Stimulated activated CD4-positive, alpha-beta T cell treated with anti-CD3 and anti-CD28 coated beads, Interleukin-1b, Interleukin-23, amount 100 ng/mL, for 1 hour (primary cell): ENCODE measurements at places on chromosomes 3 and 15.

GRCh38 chr3:148315756-148316155 lies 381.9 kb upstream of the AGTR1 start:
- DNase-seq: no peak

DNA sequence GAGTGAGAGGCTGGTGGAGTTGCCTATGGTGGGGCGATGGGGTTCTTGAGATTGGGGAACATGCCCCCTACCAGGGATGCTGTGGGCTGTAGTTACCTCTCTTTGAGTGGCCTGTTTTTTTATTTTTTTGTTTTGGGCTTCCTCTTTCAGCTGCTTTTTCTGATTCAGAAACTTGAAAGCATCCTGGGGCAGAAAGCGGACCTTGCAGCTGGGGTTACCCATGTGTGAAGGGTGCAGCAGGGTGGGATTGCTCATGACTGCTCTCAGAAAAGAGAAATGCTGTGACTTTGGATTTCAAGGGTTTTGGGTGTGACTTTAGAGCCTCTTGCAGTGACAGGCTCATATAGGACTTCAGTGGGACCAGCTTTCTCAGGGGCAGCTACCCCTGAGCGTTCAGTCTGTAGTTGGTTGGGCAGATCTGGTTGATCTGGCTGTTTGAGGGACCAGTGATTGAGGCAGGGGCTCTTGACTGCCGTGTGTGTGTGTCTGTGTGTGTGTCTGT lies 1.8 kb downstream of the LIMD1 start:
- DNase-seq: no peak

DNA sequence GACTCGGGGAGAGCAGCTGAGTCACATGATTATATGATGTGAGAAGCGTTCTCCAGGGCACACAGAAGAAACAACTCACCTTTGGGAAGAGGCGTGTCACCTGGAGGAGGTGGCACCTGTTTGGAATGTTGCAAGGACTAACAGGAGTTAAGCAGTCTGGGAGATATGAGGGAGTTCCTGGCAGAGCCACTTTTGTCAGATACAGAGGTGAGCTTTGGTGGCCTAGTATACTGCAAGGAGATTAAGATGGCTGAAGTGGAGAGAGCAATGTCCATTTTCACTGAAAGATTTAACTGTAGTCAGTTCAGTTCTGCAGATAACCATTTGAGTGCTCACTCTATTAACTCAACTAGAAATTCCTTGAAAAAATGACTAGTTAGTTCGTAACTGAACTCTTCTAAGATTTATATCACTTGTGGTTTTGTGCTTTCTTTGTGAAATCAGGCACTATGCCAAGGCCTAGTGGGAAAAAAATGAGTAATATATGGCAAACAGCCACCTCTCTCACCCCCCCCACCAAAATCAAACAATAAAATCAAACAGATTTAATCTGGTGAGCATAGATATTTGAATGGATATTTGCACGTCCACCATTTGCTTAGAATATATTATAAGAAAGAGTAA lies 61.3 kb downstream of the CRYBG3 start:
- DNase-seq: no peak

DNA sequence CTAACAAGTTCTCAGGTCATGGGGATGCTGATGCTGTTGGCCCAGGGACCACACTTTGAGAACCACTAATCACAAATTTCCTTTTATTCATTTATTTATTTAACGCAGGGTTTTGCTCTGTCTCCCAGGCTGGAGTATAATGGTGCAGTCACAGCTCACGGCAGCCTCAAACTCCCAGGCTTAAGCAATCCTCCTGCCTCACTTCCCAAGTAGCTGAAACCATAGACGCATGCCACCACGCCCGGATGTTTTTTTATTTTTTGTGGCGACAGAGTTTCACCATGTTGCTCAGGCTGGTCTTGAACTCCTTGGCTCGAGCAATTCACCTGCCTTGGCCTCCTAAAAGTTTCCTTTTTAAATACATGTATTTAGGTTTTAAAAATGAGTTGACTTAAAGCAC lies 20.7 kb upstream of the ISLR2 start:
- no peak for DNase-seq
